Type B pancreatic cell (in vitro differentiated cells): ENCODE measurements at places on chromosomes 3 and 15.

- H3K27me3 ChIP-seq, result no peaks in the 10 kb centered on the region
- no peaks in the 10 kb centered on the region for H3K36me3 ChIP-seq
- H3K4me1 ChIP-seq, result peaks cover 7% of the 10 kb centered on the region
- H3K27ac ChIP-seq, result no peak overlapping the region
- no peak for DNase-seq
These were observed 1214.8 kb downstream of the NSUN3 start for GRCh38 chr3:95277613-95278012.

GRCh38 chr3:11452885-11453847, 181.0 kb downstream of the ATG7 start:
- peaks cover 19% of the 10 kb centered on the region for H3K4me1 ChIP-seq
- no peak for DNase-seq
- H3K27me3 ChIP-seq, result no peaks in the 10 kb centered on the region
- no peak overlapping the region for H3K27ac ChIP-seq
- no peak overlapping the region for H3K4me3 ChIP-seq

- peaks cover 60% of the 10 kb centered on the region for H3K36me3 ChIP-seq
- no peak overlapping the region for H3K27ac ChIP-seq
- DNase-seq, result no peak
These were observed 48.9 kb downstream of the TGFBR2 start for GRCh38 chr3:30655187-30655812.

DNA sequence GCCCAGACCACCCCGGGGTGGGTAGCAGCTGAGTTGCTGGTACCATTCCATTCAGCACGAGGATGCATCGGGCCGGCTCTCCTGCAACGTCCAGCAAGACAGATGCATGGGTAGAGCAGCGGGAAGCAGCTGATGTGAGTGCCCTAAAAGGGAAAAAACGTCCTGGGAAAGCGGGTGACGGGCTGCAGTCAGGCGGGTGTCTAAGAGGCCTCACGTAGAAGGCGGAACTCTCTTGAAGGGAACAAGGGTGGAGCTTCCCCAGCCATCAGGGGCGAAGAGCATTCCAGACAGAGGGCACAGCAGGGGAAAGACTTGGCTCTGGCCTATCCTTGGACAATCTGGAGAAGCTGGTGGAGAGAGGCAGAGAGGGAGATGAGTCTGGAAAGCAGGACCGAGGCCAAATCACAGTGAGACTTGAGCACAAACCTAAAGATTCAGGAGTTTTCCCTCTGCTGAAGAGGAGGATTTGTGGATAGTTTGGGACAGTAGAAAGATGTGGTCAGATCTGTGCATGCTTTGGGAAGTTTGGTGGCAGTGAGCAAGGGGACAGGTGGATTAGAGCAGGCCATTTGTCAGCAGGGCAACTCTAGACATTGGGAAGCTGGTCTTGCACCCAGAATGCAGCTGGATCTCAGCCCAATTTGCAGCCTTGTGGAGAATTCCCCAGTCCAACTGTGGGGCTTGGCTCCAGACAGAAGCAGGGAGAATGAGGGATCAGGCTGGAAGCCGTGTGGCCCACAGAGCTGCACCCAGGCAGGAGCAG, 70.7 kb downstream of the SEMA5B start:
- H3K4me3 ChIP-seq, result no peak overlapping the region
- H3K27ac ChIP-seq, result no peak overlapping the region
- peaks cover 18% of the 10 kb centered on the region for H3K4me1 ChIP-seq
- peaks cover 4% of the 10 kb centered on the region for H3K36me3 ChIP-seq
- DNase-seq, result no peak

DNA sequence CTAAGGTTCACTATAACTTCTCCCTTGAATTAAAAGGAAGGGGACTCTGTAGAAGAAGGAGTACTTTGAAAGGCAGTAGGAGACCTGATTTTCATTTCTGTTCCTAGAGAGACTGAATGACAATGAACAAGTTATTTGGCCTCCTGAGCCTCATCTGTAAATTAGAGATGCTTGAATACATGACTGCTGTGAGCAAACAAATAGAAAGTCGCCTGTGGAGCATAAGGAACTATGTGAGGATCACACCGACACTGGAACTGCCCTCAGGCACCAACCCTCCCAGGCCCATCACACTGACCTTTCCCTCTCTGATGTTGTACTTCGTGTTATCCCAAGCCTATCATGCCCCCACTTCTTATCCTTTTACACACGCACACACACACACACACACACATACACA, 48.6 kb downstream of the IMPG2 start:
- H3K4me3 ChIP-seq, result no peak overlapping the region
- no peaks in the 10 kb centered on the region for H3K27me3 ChIP-seq
- H3K36me3 ChIP-seq, result no peaks in the 10 kb centered on the region
- no peak for DNase-seq

DNA sequence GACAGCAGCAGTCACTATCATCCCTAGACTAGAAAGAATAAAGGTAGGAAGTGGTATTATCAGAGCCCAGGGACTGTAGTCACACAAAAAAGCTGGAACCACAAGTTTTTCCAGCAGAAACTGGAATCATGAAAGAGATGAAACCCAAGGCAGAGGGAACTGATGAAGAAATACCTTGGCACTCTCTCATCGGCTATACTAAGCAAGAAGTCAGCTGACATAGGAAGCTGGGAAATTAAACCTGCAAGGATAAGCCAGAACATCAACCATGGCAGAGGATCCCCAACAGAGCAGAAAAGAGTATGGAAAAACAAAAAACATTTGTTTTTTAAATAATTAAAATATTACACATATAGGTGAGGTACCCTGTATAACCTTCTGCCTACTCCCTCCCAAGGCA, 86.5 kb downstream of the AQR start:
- no peaks in the 10 kb centered on the region for H3K4me1 ChIP-seq
- H3K27me3 ChIP-seq, result no peaks in the 10 kb centered on the region
- H3K36me3 ChIP-seq, result peaks cover 45% of the 10 kb centered on the region
- H3K4me3 ChIP-seq, result no peak overlapping the region

DNA sequence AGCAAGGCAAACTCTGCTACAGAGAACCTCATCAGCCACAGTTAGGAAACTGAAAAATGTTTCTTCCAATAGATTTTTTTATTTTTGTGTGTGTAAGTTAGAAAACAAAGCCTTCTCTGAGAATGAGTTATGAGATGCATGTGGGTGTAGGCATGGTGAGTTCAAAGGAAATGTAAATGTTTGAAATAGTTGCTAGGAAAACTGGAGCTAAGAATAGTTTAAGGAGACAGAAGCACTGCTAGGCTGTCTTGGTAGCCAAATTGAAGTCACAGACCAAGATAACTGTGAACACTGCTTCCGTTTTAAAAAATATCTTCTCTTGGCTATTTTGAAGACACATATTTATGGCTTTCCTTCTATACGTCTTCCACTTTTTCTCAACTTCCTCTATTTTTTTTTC, 1501.2 kb upstream of the CADM2 start:
- peaks cover 14% of the 10 kb centered on the region for H3K4me1 ChIP-seq
- DNase-seq, result no peak
- no peak overlapping the region for H3K4me3 ChIP-seq

- no peak for DNase-seq
- no peaks in the 10 kb centered on the region for H3K27me3 ChIP-seq
- no peak overlapping the region for H3K27ac ChIP-seq
- peaks cover 4% of the 10 kb centered on the region for H3K36me3 ChIP-seq
These were observed 148.4 kb downstream of the B3GALNT1 start for GRCh38 chr3:160956785-160957184.

DNA sequence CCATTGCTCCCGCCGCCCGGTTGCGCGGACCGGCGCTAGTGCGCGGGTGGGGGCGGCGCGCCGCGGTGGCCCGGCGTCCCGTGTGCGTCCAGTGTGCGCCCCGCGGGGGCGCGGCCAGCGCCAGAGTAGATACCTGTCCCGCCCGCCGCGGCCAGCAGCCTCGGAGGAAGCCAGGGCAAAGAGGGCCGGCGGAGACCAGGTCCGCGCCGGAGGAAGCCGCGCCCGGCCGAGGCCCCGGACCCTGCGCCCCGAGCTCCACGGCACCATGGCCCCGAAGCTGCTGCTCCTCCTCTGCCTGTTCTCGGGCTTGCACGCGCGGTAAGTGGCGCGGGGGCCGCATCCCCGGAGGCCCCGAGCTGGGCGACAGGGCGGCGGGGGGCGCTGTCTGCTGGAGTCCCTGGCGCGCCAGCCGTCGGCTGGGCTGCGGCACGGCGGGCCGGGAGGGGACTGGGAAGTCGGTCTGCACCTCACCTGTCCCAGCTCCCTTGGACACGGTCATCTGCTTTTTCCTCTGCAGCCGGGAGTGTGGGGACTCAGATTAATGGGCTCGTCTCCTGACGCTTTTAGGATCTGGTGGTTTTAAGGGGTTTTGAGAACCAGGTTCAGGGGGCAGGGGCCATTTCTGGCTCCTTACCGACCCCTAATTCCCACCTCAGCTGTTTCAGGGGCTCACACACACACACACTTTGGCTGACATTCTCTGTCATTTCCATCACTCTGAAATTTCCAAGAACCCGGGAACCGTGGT, 464 bp downstream of the GABRG3 start:
- no peak for DNase-seq
- H3K4me3 ChIP-seq, result peak overlapping the region; percentile 84
- no peaks in the 10 kb centered on the region for H3K36me3 ChIP-seq
- peaks cover 72% of the 10 kb centered on the region for H3K27me3 ChIP-seq

- no peak overlapping the region for H3K27ac ChIP-seq
- no peak for DNase-seq
- H3K4me3 ChIP-seq, result no peak overlapping the region
- peaks cover 25% of the 10 kb centered on the region for H3K27me3 ChIP-seq
- H3K4me1 ChIP-seq, result peaks cover 7% of the 10 kb centered on the region
- H3K36me3 ChIP-seq, result no peaks in the 10 kb centered on the region
These were observed 98.5 kb upstream of the SLC25A36 start for GRCh38 chr3:140842984-140843649.

DNA sequence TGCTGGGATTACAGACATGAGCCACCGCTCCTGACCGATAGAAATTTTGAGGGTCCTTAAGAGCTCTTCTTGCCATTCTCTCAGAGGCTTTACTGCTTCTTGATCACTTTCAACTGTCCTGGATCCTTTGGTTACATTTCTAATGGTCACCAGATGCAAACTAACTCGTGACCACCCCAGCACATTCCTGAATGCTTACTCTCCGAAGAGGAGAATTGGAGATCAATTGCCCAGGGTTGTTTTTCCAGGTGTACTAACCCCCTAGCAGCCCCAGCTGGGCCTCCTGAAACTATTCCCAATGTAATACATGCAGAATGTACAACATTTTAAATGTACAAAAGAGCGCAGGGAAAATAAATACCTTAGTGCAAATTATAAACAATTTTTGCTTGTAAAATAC, 65.1 kb upstream of the TBL1XR1 start:
- peaks cover 14% of the 10 kb centered on the region for H3K4me1 ChIP-seq
- no peaks in the 10 kb centered on the region for H3K27me3 ChIP-seq
- no peak overlapping the region for H3K4me3 ChIP-seq
- DNase-seq, result peak; percentile 22
- peak overlapping the region; percentile 53 for H3K27ac ChIP-seq

- H3K36me3 ChIP-seq, result peaks cover 32% of the 10 kb centered on the region
- no peaks in the 10 kb centered on the region for H3K27me3 ChIP-seq
- peak overlapping the region; percentile 47 for H3K4me3 ChIP-seq
- peak overlapping the region; percentile 34 for H3K27ac ChIP-seq
- no peak for DNase-seq
These were observed 8.1 kb downstream of the CTNNB1 start for GRCh38 chr3:41207355-41207754.

DNA sequence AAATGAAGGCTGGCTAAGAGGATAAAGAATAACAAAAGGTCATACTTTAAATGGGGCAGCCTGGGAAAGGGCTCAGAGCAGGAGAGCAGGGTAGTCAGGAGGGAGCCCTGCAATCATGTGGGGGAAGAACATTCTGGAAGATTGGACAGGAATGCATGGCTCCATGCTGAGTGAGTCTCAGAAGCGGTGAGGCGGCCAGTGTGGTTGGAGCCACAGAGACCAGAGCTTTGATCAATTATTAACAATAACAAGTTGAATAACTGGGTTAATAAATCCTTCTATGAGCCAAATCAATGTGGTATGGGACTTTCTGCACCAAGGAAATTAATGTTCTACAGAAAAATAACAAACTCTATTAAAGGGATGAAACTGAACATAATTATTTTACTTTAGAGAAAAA, 57.9 kb upstream of the DCUN1D1 start:
- H3K4me1 ChIP-seq, result peaks cover 3% of the 10 kb centered on the region
- no peak for DNase-seq
- no peaks in the 10 kb centered on the region for H3K27me3 ChIP-seq
- H3K4me3 ChIP-seq, result no peak overlapping the region
- no peak overlapping the region for H3K27ac ChIP-seq

- H3K27ac ChIP-seq, result no peak overlapping the region
- no peak overlapping the region for H3K4me3 ChIP-seq
- no peak for DNase-seq
These were observed 307.1 kb upstream of the DPH6 start for GRCh38 chr15:35852818-35853624.
